Hematopoietic multipotent progenitor cell treated with erythropoietin and hydrocortisone succinate and interleukin-3 and kit ligand, for 8 days (in vitro differentiated cells): ENCODE measurements at places on chromosomes 1 and 21.
A peak's percentile ranks its signal among the peaks of the same experiment; 100 is the strongest.

DNA sequence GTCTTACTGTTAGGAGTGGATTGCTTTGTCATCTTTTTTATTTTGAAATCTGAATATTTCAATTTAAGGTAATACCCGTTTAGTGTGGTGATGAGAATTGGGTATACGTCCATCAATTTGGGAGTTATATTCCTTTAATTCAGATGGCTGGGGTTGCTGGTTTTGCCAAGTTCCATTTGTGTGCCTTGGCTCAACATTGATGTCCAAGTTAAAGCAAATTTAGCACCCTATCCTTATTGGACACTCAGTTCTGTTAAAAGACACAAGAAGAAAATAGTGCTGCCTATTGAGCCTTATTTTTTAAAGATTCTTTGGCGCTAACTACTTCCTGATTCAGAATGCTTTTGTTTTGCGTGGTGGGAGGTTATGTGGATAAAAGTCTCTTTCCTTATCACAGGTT is 40.6 kb downstream of the CAMTA1 start:
- DNase-seq: no peak

- DNase-seq: no peak
These were observed 100.3 kb downstream of the UBIAD1 start for GRCh38 chr1:11373029-11373894.

DNA sequence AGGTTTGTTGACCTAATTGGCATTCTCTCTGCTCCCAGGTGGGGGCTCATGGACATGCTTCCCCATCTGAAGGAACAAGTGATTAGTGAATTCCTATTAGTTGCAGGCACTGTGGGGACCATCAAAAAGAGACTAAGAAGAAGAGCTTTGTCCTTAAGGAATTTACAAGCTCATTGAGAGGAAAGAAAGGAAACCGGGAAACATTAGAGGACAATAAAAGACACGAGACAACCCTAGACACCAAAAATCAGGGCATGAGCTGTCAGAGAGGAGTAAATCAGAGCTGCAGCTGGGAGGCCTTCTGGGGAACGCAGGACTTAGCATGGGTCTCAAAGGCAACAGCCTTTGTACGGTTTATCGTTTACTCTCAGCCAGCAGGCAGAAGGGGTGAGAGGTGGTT is 45.1 kb downstream of the BACE2 start:
- DNase-seq: no peak

DNA sequence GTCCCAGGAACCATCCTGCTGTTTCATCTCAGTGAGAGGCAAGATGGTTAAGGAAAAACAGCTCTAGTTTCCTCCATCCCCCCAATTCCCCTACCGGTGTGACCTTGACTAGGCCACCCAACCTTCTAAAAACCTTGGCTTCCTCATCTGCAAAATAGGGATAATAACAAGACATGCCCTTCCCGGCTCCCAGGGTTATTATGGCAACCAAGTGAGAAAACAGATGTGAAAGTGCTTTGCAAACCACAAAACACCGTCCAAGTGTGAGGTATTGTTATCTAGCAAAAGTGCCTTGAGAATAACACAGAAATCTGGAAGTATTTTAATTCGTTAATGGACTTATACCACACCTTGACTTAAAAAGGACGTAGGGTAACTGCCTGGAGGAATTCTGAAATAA is 62.7 kb downstream of the ITPKB start:
- DNase-seq: no peak

- DNase-seq: no peak
These were observed 6.6 kb downstream of the ADORA1 start for GRCh38 chr1:203133970-203134725.

DNA sequence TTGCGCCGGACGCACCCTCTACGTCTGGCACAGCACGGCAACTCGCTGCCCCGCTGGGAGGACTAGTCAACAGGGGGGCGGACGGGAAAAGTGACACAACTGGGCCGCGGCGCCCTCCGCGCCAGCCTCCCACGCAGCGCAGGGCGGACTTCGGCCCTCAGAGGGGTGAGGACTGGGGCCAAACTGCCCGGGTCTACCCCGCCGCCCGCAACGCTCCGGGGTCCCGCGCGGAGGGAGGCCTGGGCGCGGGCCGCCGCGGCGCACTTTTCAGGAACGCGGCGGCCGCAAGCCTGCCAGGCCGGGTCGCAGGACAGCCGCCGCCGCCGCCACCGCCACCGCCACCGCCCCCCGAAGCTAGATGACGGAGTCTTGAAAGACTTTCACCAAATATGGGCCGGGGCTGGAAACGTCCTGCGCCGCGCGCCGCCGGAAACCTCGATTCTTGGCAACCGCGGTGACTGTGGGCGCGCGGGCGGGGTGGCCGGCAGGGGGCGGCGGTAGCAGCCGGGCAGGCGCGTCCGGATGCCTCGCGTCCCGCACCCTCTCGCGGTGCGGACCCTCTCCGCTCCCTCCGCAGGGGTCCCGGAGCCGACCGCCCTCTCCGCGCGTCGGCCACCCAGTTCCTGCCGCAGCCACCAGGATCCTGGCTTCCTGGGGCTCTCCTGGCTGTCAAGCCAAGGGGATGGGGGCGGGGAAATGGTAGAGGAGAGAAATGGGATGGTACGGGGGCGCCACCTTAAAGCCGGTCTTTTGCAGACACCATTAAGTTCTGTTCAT is 3.7 kb upstream of the CCN1 start:
- DNase-seq: peak; percentile 59

- DNase-seq: peak; percentile 49
These were observed 3.6 kb downstream of the CR1L start for GRCh38 chr1:207648334-207649209.

DNA sequence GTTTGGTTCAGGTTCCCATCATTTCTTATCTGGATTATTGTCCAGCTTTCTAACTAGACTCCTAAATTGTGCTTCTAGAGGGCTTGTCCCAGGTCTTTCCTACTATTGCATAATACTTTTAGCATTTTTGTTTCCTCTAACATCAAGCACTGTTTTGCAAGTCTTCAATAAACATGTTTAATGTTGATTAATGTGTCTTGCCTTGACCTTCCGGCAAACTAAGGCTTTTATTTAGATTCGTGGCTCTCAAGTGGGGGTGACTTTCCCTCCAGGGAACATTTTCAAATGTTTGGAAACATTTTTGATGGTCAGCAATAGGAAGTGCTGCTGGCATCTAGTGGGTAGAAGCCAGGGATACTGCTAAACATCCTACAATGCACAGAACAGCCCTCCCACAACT is 90.7 kb downstream of the RPE65 start:
- no peak for DNase-seq

DNA sequence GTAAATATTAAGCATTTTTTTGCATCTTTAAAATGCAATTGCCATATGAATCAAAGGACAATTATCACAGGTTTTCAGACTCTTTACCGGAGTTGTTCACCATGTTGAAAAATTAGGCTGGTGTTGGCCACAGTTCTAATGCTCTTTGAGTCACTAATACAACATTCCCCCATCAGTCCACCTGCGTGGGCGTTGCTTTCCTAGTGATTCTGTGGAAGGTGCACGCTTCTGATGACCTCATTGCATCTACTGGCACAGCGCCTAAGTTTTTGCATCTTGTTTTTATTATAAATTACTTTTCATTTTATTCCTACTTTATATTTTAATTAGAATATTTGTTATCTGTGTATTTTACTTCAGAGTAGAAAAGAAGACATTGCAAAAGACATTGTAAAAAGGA is 4.7 kb upstream of the F5 start:
- DNase-seq: no peak

DNA sequence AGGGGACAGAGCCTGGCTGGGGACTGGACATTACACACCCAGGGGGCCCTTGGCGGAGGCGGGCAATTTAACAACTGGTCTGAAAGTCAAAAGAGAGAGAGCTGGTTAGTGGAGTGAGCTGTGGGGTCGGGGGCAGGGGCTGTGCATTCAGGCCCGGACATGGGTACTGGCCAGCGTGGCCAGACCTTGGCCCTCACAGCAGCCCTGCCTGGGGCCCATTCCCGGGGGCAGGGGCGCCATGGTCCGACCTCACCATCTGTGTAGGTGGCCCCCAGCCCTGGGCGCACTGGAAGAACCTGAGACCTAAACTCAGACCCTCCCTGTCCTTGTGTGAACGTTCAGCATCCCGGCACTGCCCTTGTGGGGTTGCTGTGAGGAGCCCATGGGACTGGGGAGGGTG is 5.0 kb downstream of the CLDN19 start:
- no peak for DNase-seq

- no peak for DNase-seq
These were observed 12.2 kb downstream of the AMPD2 start for GRCh38 chr1:109631513-109632505.

DNA sequence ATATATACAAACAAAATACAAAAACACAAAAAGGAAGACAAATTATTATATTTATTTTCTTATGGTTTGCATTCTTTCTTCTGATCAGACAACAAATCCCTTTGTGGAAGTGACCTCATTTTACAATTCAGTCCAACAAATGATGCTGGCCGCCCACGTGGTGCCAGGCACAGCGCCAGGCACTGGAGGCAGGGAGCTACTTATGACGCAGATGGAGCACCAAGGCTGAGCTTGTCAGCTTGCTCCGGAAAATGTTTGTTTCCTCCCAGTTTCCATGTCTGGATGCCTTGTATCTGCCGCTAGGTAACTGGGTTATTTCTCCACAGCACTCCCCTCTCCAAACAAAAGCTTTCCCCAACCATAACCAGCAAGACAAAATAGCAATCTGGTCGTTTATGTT is 30.7 kb upstream of the CD34 start:
- DNase-seq: peak; percentile 61
